ENCODE measurements at places on chromosomes 7 and 10. TPM values are rescaled to one million over a fixed set of nuclear protein-coding genes. Genes with fewer than 3 reads are reported as not detected.

RELN gene
- total RNA-seq, result 200 TPM

OR2A7 gene
- total RNA-seq, result 0.07 TPM

ECHDC3 gene
- total RNA-seq, result 4.4 TPM

IDI2 gene
- not detected for total RNA-seq

TMEM270 gene
- not detected for total RNA-seq

FXYD4 gene
- not detected for total RNA-seq

PTCD1 gene
- 6.8 TPM for total RNA-seq

HOXA5 gene
- total RNA-seq, result 1.2 TPM

MBLAC1 gene
- total RNA-seq, result 2.3 TPM

PLEKHS1 gene
- total RNA-seq, result not detected

RSU1 gene
- 81.0 TPM for total RNA-seq

HNRNPA2B1 gene
- total RNA-seq, result 65.2 TPM

CCZ1 gene
- 43.1 TPM for total RNA-seq

EN2 gene
- total RNA-seq, result not detected

NAT16 gene
- not detected for total RNA-seq

C10orf143 gene
- 0.13 TPM for total RNA-seq

GFRA1 gene
- 0.39 TPM for total RNA-seq

ADAM22 gene
- total RNA-seq, result 0.52 TPM

GLRX3 gene
- 55.7 TPM for total RNA-seq

FAM237B gene
- total RNA-seq, result not detected

TET1 gene
- 5.2 TPM for total RNA-seq

NEUROD6 gene
- not detected for total RNA-seq

OR6B1 gene
- total RNA-seq, result not detected

ZP3 gene
- total RNA-seq, result 3.0 TPM

PRSS37 gene
- not detected for total RNA-seq

EGFR gene
- total RNA-seq, result 47.8 TPM

SCIN gene
- 0.23 TPM for total RNA-seq

AKR1C4 gene
- total RNA-seq, result not detected

TAX1BP1 gene
- 114 TPM for total RNA-seq

GTF2IRD1 gene
- total RNA-seq, result 18.9 TPM

ALOX5 gene
- not detected for total RNA-seq

TPST1 gene
- 86.1 TPM for total RNA-seq

USP6NL gene
- total RNA-seq, result 11.7 TPM

OR9A2 gene
- total RNA-seq, result not detected

ITGA8 gene
- 43.7 TPM for total RNA-seq

ARHGAP12 gene
- total RNA-seq, result 29.4 TPM

NANOS1 gene
- 1.5 TPM for total RNA-seq

ACBD7 gene
- 0.83 TPM for total RNA-seq

FAM25G gene
- not detected for total RNA-seq

UPK3BL1 gene
- 14.3 TPM for total RNA-seq

MRC1 gene
- total RNA-seq, result under 0.01 TPM

PTF1A gene
- not detected for total RNA-seq

GPR26 gene
- not detected for total RNA-seq

FKBP14 gene
- total RNA-seq, result 45.0 TPM

All from smooth muscle cell of the pulmonary artery (primary cell).